Pulmonary artery endothelial cell (primary cell): ENCODE measurements at places on chromosomes 3 and 15. TPM values are rescaled to one million over a fixed set of nuclear protein-coding genes. Genes with fewer than 3 reads are reported as not detected.

Gene FOXB1
- total RNA-seq: not detected in 2 replicates

Gene GOLGA6A
- not detected in 2 replicates for total RNA-seq

Gene ENTPD3
- 0.07 TPM in 1 of 2 replicates, not detected in the other for total RNA-seq

- DNase-seq: no peak
Observed at GRCh38 chr3:141386611-141387111, 18.4 kb downstream of the ZBTB38 start.

DNA sequence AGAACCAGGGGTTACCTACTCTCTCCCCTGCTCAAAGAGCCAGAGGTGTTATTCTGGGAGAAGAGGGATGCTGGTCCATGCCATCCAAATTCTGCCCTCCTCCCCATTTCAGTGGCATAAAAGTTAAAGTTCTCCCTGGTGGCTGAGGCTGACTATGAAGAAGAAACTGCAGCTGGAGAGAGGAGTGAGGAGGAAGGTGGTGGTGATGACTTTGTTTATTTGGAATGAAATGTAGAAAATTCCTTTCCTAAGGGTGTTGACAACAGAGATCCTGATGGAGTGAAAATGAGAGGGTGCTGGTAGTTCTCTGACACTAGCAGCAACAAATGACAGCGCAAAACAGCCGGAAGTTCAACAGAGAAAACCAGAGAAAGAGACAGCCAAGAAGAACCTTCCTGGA, 100.4 kb downstream of the PCCB start:
- no peak for DNase-seq
